ENCODE measurements at places on chromosomes 16 and 17.

DNA sequence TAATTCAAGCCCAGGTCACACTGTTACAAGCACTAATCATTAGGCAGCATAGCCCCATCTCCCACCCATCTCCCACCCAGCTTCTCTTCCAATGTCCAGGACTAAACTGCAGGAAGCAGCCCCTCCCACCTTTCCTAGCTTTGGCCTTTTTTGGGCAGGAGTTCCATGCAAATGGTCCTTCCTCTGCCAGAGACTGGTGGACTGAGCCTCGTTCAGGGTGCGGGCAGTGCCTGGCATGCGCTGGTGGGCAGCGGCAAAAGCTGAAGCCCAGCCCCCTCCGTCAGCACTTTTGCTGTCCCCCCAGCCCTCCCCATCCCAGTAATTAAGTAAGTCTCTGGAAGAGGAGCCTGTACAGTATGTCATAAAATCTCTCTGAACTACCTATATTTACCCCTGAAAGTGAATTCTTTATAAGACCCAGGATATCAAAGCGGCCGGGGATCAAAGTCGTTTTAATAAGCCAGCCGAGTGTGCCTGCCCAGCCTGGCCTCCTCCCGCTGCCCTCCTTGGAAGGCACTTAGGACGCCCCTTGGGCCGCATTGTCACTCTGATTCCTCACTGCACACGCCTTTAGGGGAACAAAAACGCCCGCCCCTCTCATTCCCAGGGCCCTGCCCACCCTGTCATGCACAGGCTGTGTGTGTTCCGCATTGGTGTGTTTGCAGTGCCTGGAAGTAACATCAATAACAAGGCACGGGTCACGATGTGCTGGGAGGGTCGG is 109.9 kb downstream of the IRX5 start:
- DNase-seq, result no peak

- DNase-seq, result no peak
These were observed 27.8 kb downstream of the SGSM2 start for GRCh38 chr17:2365132-2365531.

DNA sequence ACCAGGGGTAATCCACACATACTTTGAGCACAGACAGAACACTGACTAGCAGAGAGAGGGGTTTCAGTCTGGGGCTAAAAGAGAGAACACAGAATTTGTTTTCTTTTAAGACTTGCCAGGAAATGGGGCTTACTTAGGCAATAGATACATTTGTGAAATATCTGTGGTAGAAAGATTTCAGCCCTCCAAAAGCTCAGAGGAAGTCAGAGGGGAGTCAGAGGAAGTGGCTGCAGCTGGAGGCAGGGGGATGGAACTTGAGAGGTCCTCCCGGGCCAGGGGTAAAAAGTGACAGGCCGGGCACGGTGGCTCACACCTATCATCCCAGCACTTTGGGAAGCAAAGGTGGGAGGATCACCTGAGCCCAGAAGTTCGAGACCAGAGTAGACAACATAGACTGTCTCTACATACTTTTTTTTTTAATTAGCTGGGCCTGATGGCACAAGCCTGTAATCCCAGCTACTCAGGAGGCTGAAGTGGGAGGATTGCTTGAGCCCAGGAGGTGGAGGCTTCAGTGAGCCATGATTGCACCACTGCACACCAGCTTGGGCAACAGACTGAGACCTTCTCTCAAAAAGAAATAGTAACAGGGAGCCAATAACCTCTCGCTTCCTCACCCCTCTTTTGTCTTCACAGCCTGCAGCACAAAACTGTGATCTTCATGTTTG is 49.9 kb downstream of the NLRC5 start:
- DNase-seq, result peak; percentile 84

DNA sequence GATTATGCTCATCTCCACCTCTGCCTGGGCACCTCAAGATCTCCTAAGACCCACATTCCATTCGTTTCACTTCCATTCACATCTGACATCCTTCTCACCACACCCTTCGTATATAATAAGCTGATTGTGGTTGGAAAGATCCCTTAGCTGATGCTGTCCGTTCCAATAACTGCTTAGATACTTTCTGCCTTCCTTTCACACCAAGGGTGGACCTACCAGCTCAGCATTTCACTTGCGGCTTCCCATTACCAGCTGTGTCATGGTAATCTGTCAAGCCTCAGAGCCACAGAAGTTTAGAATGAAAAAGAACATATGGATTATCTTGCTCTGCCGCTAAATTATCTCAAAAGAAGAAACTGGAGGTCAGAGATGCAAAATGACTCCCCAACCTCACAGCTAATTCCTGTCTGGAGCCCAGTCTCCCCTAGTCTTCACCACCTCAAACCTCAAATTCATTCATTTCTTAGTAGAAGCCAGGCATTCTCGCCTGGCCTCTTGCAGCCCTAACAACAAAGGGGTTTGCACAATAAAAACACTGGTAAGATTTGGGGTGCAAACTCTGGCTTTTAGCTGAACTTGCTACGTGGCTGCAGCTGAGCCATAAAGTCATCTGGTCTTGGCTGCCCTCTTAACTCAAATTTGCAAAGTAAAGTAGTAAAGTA is 182.8 kb upstream of the HS3ST3A1 start:
- no peak for DNase-seq

DNA sequence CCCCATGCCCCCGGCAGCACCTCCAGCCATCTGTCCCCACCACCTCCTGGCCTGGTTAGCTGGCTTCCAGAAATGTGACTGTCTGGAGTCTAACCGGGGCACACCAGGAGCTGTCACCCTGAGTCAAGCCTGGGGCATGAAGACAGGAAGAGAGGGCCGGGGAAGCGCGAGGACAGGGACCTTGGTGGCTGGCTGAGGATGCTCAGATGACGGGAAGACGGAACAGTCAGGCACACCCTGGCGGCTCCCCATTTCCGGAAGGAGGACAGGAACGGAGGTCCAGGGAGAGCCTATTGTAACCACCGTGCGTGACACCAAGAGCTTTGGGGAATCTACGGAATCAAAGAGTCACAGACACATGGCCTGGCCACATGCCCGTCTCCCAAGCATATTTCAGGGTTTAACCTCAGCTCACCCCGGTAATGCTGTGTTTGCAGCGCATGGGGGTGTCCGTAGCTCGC is 51.7 kb downstream of the SDK2 start:
- no peak for DNase-seq

DNA sequence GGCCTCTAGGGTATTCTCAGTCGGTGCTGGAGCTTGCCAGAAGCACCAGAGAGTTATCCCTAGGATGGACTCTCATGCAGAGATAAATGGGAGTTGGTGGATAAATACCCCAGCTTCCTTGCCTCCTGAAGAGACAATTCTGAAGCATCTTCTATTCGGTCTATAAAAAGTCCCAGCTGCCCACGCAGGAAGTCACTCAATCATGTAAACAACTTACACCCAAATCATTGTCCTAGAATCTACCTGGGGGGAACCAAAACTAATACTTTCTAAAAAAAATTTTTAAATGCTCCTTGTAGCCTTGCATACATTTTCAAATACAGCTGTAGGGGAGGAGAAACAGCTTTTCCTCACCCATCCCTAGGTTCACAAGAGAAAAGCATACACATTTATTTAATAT is 66.6 kb upstream of the ELAC2 start:
- no peak for DNase-seq

DNA sequence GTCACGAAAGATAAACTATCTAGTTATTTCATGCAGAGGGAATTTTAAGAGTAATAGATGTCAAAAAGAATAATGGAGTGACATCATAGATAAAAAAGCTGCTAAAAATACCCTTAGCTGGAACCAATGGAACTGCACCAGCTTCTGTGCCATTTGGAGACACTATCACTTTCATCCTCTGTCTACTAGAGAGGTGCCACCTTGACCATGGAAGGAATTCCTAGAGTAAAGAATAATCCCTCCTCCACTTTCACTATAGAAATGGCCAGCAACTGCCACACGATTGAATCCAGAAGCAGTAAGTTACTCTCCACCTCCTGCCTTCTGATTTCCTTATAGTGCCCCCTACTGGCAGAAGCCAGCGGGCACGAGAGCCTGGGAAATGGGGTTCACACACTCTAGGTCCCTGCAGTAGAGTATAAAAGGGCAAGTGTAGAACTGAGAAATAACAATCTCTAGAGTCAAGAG is 2.8 kb upstream of the ALDH3A2 start:
- DNase-seq, result peak; percentile 16

DNA sequence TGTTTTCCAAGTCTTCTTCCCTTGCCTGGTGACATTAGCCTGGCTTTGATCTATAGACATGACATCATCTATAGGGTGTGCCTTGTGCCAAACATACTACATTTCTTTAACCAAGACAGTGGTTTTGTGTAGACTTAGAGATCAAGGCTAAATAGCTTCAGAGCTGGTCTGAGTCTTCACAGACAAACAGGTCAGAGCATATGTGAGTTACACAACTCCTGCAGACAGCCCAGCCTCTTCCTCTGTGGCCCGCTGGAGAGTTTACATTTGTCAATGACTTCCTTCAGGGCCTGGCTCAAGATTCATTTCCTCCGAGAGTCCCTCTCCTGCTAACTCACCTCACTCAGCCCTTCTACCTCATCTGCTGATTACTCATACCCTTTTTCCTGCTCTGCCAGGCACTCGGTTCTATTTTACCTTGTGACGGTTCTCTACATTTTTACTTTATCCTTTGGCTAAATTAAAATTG is 73.1 kb upstream of the TANC2 start:
- DNase-seq, result peak; percentile 87

DNA sequence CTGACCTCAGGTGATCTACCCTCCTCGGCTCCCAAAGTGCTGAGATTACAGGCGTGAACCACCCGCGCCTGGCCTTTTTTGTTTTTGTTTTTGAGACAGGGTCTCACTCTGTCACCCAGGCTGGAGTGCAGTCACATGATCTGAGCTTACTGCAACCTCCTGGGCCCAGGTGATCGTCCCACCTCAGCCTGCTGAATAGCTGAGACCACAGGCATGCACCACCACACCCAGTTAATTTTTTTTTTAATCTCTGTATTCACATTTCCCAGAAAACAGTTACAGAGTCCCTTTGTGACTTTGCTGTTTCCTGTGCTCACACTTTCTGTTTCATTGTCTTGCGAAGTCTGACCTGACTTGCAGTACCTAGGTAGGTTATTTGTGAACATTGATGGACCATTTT is 2.7 kb downstream of the CLUAP1 start:
- DNase-seq, result no peak

GRCh38 chr16:10114409-10114808 is 67.8 kb downstream of the GRIN2A start:
- no peak for DNase-seq

DNA sequence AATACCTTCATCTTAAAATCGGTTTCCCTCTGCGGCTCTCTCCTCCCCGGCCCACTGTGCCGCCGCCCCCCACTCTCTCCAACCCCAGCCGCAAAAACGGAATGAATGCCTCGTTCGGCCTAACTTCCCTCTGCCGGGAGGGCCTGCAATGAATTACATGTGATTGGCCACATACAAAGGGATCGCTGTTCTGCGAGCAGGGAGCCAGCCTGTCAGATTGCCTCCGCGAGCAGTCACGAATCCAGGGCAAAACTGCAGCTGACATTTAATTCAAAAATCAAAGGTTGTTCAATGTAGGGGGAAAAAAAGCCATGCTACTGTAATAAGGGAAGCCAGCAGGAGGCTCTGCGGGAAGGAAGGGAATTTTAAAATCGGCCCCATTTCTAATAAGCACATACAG is 84.9 kb downstream of the TBC1D16 start:
- no peak for DNase-seq

DNA sequence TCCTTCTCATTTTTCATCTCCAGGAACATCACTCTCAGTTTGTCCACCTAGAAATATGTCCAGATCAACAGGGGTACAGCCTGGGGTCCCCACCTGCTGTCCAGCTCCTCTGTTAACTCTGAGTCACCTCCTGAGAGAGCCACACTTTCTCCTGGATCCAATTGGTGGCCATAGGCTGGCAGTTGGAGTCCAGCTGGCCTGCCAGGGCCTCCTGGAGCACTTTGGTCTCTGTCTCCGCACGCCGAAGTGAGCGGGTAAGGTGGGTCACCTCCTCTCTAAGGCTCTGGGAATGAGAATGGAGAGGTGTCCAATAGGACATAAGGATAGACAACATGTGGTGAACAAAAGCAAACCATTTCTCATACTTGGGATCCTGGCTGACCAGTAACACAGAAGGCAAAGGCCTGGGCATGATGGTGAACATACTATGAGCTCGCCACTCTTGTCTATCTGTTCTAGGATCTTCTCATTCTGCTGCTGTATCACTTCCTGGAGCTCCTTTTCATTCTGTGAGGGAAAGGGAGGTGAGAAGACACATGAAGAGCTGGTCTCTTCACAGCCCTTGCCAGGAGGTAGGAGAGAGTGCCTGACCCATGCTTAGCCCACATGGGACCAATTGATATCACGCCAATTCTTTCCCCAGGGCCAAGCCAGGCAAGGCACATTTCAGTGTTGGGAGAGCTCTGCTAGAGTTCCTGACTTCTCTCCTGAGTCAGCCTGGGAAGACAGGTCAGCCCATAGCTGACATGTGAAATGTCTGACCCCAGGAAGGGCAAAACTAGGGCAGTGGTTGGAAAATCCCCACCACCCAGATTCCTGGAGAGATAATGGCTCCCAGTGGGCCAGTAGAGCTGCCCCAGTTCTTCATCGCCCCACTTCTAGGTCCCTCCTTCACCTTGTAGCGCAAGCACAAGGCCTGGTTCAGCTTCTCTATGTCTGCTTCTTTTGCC is 1.8 kb upstream of the ALDOC start:
- DNase-seq, result no peak

GRCh38 chr17:15384142-15384787 is 42.9 kb upstream of the TEKT3 start:
- peak; percentile 69 for DNase-seq

DNA sequence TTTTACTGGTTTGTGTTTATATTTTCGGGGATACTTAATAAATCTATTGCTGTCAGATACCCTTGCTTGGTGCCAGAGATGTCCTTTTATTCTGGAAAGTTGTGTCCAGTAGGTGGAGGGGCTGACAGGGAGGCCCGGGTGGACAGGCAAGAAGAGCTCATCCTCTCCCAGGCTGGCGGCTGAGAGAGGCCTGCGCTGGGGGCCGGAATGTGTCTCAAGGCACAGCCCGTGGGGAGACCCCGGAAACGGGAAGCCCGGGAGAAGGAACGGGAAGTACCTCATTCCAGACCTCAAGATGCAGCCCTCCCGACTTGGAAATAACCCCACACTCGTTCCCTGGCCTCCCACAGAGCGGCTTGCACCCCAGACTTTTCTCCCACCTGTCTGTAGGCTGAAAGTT is 12.5 kb upstream of the DEF8 start:
- no peak for DNase-seq

GRCh38 chr17:56936697-56937322 is 23.0 kb upstream of the TRIM25 start:
- no peak for DNase-seq

- no peak for DNase-seq
These were observed 2.8 kb downstream of the SF3B3 start for GRCh38 chr16:70526403-70526802.

Measured in fibroblast of pulmonary artery (primary cell).